ENCODE measurements at places on chromosomes 12 and 14.
A peak's percentile ranks its signal among the peaks of the same experiment; 100 is the strongest.

DNA sequence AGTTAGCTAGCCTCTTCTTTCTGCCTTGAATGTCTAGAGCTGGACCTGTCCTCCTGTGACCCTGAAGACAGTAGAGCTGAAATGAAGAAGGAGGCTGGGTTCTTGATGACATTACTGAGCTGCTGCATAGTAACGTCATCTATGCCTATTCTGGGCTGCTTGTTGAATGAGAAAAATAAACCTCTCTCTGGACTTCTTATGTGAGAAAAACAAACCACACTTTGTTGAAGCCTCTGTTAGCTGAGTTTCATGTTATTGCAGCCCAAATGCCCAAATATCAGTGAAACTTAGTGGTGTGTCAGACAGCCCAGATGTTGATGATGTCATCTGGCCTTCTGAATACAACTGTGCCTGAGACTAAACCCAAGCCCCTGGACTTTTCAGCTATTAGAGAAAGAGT is 67.0 kb upstream of the MAX start:
- H3K36me3 ChIP-seq = no peaks in the 10 kb centered on the region
- H3K4me3 ChIP-seq = no peak overlapping the region
- no peak for DNase-seq
- H3K27me3 ChIP-seq = no peaks in the 10 kb centered on the region

- H3K36me3 ChIP-seq = peaks cover 28% of the 10 kb centered on the region
- H3K27me3 ChIP-seq = no peaks in the 10 kb centered on the region
- H3K27ac ChIP-seq = no peak within 1 kb of the TSS
- peaks cover 51% of the 10 kb centered on the region for H3K4me1 ChIP-seq
- peak within 1 kb of the TSS; percentile 11 for H3K4me3 ChIP-seq
Measured at GRCh38 chr12:49094160-49094974, at the start of gene DHH. Gene DHH (minus strand): TSS chr12:49094801. CDS start chr12:49094512, 289 bp downstream.

DNA sequence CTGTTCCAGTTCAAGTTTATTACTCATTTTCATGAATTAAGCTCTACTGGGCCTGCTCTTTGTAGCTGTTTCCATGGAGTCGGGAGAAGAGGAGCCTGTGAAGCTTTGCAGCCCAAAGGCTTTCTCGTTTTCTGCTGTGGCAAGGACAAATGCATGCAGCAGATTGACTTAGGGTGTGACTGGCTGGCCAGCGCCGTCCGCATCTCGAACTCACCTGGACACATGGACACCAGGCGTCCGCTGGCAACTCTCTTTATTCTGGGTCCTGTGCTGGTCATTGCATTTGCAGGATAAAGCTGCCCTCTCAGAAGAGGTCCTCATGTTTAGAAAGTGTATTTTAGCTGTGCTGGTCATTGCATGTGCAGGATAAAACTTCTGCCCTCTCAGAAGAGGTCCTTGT is 350.4 kb downstream of the TMEM121 start:
- no peaks in the 10 kb centered on the region for H3K4me1 ChIP-seq
- no peaks in the 10 kb centered on the region for H3K36me3 ChIP-seq
- no peak for DNase-seq
- no peak overlapping the region for H3K27ac ChIP-seq
- H3K27me3 ChIP-seq = no peaks in the 10 kb centered on the region

DNA sequence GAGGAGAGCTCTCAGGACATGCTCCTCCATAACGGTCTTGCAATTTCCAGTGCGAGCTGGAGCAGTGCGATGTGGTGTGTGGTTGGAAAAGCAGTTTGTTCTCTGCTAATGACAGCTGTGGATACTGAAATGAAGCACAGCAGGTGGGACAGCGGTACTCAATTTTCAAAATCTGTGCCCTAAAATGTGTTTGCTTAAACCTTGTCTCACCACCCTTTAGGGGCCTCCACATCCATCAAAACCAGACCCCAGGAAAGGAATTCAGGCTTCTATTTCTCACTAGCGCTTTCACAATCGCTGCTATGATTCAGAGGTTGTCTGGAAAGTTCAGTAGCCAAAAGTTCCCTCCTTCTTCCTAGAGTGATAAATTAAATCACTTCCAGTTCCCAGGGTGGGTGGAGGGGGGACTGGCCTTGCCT is 440.8 kb downstream of the EGLN3 start:
- H3K27me3 ChIP-seq = no peaks in the 10 kb centered on the region
- no peak for DNase-seq
- no peaks in the 10 kb centered on the region for H3K36me3 ChIP-seq
- H3K4me3 ChIP-seq = no peak overlapping the region

GRCh38 chr14:89626233-89626806 is 209.3 kb upstream of the FOXN3 start:
- H3K4me3 ChIP-seq = no peak overlapping the region
- H3K36me3 ChIP-seq = no peaks in the 10 kb centered on the region
- H3K4me1 ChIP-seq = peaks cover 16% of the 10 kb centered on the region
- DNase-seq = no peak
- no peak overlapping the region for H3K27ac ChIP-seq

GRCh38 chr12:1705774-1706631 is 15.1 kb downstream of the ADIPOR2 start:
- no peaks in the 10 kb centered on the region for H3K27me3 ChIP-seq
- H3K4me1 ChIP-seq = peaks cover 8% of the 10 kb centered on the region
- H3K4me3 ChIP-seq = no peak overlapping the region
- no peaks in the 10 kb centered on the region for H3K36me3 ChIP-seq

DNA sequence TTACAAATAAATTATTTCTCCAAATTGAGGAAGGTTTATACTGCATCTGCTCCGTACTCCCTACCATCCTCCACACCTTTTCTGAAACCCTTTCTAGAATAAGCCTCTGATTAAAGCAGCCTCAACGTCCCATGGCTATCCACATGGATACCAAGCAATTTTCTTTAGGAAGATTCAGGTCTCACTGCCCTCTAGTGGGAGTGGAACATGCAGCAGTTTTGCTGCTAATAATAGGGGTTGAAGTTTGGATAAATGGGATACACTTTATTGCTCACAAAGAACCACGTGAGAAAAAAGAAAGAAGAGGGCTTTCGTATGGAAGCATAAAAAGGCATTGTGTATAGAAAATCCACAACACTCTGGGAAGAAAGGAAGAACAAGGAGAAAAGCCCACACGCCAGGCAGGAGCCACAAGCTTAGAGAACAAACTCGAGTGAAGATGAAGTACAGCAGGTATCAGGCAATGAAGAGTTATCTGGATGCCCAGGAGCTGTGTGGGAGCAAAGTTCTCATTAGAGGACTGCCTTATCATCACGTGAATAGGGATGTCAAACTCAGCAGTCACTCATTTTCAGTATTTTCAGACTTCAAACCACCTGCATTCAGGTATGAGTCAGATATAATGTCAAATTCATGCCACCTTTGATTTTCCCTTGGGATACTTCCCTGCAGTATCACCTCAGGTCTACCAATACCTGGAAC is 45.8 kb downstream of the CCER1 start:
- H3K36me3 ChIP-seq = no peaks in the 10 kb centered on the region
- H3K27me3 ChIP-seq = no peaks in the 10 kb centered on the region
- H3K4me3 ChIP-seq = no peak overlapping the region
- no peaks in the 10 kb centered on the region for H3K4me1 ChIP-seq

- DNase-seq = peak; percentile 80
- peaks cover 21% of the 10 kb centered on the region for H3K4me1 ChIP-seq
- peaks cover 17% of the 10 kb centered on the region for H3K36me3 ChIP-seq
- H3K27me3 ChIP-seq = no peaks in the 10 kb centered on the region
- H3K4me3 ChIP-seq = peak overlapping the region; percentile 6
Measured at GRCh38 chr12:12992418-12993130, 7.5 kb downstream of the HEBP1 start.

GRCh38 chr12:16148938-16149337 is 128.5 kb downstream of the SLC15A5 start:
- no peaks in the 10 kb centered on the region for H3K4me1 ChIP-seq
- no peak overlapping the region for H3K27ac ChIP-seq
- DNase-seq = no peak
- no peaks in the 10 kb centered on the region for H3K36me3 ChIP-seq
- H3K4me3 ChIP-seq = no peak overlapping the region

DNA sequence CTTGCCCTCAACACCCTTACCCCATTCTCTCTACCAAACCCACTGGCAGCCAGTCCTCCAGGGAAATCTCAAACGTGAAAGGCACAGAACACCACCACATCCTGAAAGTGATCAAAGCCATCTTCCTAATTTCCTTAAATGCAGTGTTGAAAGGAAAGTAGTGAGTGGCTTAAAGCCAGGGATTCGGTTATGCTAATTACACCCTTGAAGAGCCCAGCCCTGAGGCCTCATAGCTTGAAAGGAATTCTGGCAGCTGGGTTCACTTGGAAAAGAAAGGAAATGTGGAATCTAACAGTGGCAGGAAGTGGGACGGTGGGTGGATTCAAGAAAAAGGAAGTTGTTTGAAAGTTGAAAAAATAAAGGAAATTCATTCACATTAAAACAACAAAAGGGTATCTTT is 73.0 kb upstream of the FICD start:
- no peak overlapping the region for H3K4me3 ChIP-seq
- no peak overlapping the region for H3K27ac ChIP-seq
- DNase-seq = no peak
- H3K36me3 ChIP-seq = no peaks in the 10 kb centered on the region

- H3K36me3 ChIP-seq = no peaks in the 10 kb centered on the region
- DNase-seq = no peak
- no peak overlapping the region for H3K4me3 ChIP-seq
Measured at GRCh38 chr12:107662484-107662883, 23.1 kb upstream of the PWP1 start.
